ENCODE measurements at places on chromosomes 6 and 20.

GRCh38 chr6:69918813-69919475 is 52.6 kb downstream of the COL19A1 start:
- no peak for DNase-seq

DNA sequence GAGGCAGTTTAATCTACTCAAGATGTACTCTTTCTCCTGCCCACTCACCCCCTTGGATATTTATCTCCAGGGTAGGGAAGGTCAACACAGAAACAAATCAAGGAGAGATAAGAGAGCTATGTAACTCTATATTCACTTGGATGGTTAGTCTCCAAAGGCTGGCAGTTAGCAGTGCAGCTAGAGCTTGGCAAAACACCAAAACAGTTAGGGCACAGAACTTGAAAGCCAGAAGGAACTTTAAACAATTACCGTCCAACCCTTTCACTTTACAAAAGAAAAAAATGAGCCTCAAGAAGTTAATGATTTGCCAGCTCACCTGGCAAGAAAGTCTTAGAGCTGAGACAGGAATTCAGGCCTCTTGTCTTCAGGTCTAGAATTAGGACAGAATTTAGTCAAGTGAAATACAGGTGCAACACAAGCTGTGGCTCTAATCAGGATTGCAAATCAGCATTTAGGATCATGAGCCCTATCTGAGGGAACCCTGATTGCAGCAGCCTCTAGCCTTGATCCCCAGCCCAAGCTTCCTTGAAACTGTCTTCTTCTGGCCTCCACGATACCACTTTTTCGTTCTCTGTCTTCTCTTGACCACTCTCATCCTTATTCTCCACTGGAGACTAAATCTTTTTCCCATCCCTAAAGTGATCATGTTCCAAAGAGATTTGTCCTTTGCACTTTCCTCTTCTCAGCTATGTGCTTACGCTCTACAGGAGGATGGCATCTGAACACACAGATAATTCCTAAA is 14.9 kb downstream of the NEDD9 start:
- no peak for DNase-seq

- DNase-seq = no peak
Observed at GRCh38 chr6:11122380-11122779, 10.9 kb upstream of the ERVFRD-1 start.

- no peak for DNase-seq
Observed at GRCh38 chr6:46491201-46491627, at the start of gene RCAN2. Gene RCAN2, minus strand, starts transcription at chr6:46491449.

- DNase-seq = no peak
Observed at GRCh38 chr6:117907601-117908245, 659 bp downstream of the SLC35F1 start.

GRCh38 chr6:25042536-25042935 is 106.8 kb upstream of the RIPOR2 start:
- no peak for DNase-seq

DNA sequence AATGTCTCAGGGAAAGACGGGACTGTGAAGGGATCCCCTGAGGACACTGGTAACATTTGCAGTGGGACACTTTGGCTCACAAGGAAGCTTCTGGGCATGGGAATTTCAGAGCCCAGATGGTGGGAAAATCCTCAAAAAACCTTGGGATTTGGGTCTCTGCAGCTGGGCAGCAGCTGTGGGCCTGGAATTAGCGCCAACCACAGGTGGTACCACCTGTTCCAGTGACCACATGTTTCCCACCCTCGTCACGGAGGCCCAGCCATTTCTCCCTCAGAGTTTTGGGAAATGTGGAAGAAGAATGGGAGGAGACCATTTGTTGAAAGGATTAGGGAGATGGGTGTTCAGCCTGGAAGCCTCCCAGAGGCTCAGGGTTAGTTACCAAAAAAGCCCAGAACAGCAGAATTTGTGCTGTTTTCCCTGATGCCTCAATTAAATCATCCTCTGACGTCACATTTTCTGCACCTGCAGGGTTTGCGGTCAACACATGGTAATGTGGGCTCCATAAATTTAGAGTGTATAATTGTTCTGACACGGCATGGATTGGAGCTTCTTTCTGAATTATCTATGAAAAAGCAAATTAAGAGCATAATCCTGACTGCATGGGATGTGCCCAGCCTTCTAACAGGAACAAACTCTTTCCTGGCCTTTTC is 34.4 kb downstream of the EDN3 start:
- no peak for DNase-seq

GRCh38 chr20:5660346-5660745 is 89.9 kb upstream of the SHLD1 start:
- DNase-seq = no peak

DNA sequence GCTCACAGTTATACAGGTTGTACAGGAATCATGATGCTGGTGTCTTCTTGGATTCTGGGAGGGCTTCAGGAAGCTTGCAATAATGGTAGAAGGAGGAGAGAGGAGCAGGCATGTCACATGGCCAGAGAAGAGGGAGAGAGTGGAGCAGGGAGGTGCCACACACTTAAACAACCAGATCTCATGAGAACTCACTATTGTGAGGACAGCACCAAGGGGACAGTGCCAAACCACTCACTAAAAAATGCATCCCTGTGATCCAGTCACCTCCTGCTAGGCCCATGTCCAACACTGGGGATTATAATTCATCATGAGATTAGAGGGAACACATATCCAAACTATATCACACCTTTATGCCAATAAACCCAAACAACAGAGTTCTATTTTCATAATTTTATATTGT is 67.2 kb downstream of the TRDN start:
- DNase-seq = no peak

- DNase-seq = no peak
Observed at GRCh38 chr20:3925899-3926638, 36.9 kb downstream of the PANK2 start.

DNA sequence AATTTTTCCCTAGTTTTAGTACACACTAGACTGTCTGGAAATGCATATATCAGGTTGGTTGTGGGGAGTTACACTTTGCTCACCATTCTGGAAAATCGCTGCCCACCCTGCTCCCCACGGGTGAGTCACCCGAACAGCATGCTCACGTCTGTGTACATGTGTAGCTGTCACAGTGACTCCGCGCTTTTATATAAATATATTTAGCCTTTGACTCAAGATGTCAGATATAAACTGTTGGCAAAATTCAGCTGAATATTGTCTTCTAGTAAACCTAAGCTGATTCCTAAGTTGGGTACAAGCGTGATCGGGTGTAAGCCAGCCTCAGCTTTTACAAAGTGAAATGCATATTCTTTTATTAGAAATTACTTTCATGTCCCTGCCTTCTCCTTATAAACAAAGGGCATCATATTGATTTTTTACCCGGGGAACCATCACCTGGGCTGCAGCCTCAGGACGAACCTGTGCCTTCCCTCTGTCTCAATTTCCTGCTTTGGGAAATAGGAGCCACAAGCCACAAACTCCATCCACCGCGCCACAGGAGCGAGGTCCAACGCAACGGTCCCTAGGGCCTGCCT is 4.3 kb downstream of the SDCBP2 start:
- no peak for DNase-seq

DNA sequence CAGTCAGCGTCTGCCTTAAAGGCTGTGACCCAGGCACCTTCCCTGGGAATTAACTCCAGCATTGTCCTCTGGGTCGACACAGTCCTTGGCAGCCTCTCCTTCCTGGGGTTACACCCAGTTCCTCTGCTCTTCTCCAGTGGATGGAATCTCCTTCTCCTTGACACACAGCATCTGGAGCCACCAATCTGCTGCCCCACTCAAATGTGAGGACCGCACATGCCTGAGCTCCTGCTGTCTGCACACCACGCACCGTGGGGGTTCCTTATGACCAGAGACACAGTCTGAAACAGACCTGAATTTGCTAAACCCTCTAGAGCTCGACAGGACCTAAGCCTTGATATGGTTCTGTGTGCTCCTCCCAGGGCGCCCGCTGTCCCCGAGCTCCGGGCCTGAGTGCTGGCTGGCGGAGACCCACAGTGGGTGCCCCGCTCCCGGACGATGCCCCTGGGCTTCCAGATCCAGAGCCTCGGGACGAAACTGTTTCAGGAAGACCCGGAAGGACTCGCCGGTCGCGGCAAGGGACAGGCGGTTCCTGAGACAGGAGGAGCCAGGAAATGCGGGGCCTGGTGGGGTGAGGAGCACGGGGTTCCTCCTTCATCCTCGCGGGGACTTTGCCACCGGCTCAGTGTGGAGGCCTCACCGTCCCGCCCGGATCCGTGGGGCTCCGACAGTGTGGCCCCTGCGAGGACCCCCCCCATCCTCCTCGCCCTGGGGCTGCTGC is 2.5 kb upstream of the RAET1G start:
- no peak for DNase-seq

- no peak for DNase-seq
Observed at GRCh38 chr20:2755451-2756055, 44.9 kb downstream of the CPXM1 start.

GRCh38 chr20:59661153-59661552 is 56.8 kb downstream of the PHACTR3 start:
- DNase-seq = no peak

DNA sequence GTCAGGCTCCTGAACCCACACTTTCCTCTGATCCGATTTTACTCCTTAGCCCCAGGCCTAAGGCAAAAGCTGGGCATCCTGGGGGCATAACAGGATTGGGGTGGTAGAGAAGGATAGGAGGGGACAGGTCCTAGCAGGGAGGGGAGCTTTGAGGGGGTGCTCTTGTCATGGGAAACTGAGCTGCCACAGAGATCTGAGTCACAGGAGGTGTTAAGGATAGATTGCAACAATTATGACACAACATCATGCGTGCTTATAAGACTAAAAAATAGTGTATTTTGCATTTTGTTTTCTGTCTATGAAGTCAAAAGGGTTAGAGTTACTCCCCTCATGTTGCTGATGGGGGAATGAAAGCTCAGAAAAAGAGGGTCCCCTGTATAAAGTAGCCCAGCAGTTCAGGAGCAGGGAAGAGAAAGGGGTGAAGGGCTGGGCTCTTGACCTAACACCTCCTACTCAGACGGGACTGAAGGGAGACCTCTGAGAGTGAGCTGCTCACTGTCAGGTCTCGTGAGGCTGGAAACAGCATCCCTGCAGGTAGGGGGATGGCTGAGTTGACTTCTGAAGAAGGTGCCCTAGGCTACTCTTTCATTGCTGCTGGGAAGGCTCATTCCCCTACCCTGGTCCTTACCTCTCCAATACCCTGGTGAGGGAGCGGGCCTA is 2.0 kb downstream of the GLP1R start:
- DNase-seq = no peak

DNA sequence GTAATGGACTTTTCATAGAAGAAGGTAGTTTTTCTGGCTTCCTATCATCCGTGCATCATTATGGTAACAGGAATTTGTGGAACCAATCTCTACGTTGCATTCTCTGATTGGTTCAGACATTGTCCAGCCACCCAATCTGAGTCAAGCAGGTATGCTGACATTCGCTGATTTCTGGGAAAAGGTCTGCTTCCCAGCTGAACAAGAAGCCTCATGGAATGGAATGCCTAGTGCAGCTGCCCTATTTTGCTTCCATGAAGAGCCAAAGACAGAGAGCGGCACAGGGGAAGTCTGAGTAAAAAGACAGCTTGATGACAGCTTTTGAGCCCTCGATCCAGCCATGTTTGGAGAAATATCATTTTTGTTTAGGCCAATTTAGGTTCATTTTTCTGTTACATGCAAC is 38.5 kb upstream of the TXLNB start:
- no peak for DNase-seq

DNA sequence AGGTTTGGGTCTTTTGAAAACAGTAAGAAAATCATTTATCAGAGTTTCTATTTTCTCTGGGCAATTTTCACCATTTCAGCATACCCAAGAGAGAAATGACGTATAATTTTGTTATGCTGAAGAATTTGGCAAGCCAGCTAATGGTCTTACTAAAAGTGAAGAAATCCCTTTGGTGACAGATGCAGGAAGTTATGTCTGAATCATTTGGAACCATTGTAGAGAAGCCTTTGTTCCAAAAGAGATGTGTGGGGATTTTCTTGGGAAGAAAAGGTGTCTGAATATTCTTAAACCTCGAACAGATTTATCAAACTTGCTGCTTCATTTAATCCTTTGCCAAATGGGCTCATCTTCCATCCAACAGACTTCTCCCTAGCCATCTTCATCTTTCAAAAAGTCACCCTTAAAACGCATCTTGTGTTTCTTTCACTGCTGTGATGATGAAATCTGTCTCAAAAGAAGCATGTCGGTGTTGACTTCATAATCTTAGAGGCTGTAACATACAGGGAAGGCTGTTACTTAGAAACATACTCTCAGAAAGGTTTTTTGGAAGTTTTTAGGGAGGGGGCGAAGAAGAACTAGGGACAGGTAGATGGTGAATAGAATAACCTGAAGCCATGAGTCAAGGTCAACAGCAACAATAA is 39.5 kb downstream of the CITED2 start:
- DNase-seq = peak; percentile 29

DNA sequence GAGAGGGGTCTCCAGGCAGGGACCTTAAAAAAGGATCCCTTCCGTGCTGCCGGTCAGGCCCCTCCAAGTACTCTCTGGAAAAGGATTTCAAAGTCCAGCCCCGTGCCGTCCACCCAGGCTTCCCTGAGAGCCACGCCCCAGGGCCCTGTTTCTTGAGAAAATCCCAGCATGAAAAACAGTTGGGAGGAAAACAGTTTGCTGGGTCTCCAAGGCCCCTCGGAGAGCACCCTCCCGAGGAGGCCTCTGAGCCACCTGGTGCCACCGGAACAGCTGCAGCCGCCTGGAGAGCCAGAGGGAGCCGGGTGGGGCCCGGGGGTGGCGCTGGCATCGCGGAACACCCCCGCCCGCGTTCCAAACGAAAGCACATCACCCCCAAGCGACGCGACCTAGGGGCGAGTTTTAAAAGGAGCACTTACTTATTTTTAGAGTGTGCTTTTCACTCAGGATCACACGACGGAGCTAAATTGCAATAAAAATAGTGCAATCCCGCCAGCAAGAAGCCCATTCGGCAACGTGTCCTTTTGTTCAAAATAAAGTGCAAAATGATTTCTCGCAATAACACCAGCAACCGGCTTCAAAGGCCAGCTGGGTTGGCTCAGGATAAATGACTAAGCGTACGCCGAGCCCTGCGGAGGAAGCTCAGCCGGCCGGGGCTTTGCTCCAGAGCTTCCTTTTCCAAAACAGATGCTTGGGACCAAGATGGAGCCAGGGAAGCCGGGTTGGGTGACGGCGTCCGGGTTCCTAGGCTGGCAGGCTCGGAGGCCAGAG is 64.2 kb downstream of the YTHDF1 start:
- DNase-seq = no peak

- DNase-seq = no peak
Observed at GRCh38 chr6:25327432-25327831, 48.3 kb downstream of the CARMIL1 start.

GRCh38 chr20:35637276-35637675 is 21.6 kb downstream of the SPAG4 start:
- DNase-seq = no peak

- no peak for DNase-seq
Observed at GRCh38 chr20:35514371-35514932, 15.0 kb downstream of the C20orf173 start.
